ENCODE measurements at places on chromosomes 7 and 10.

- DNase-seq, result no peak
Observed at GRCh38 chr10:30862486-30862885, 169.2 kb downstream of the ZNF438 start.

GRCh38 chr7:116859323-116859722 is 3.1 kb upstream of the CAPZA2 start:
- no peak for DNase-seq

GRCh38 chr7:8177109-8177933 is 84.6 kb downstream of the ICA1 start:
- DNase-seq, result no peak

- DNase-seq, result no peak
Observed at GRCh38 chr7:105352901-105353668, 35.6 kb downstream of the SRPK2 start.

DNA sequence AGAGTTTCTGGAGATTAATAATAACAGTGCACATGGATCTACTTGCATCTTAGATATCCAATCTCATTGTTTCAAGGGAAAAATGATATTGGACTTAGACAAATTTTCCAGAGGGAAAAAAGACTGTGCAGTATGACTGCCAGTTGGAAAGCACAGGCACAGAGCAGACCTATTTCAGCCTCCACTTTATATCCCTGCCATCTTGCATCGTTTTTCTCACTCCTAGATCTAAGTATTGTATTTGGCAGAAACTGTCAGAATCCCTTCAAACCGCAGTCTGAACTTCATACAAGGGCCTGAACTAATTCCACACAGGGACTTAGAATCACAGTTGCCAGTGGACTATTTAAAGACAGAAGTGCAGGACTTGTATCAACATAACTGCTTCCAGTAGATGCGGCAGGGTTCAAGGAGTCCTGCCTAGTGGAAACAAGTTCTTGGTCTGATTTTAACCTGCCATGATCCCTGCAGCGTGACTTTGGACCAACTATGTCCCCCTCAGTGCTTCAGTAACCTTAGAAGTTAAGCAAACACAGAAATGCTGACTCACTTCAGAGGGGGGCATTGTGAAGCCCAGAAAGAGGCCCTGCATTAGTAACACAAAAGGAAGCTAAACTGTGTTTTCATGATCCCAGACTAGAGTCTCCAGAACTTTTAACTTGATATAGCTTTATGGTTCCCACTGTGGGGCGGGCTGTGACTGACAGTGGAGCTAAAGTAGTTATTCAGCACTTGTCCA is 95.7 kb upstream of the PALS2 start:
- DNase-seq, result peak; percentile 86

- DNase-seq, result no peak
Observed at GRCh38 chr10:98673171-98673782, 226.5 kb upstream of the HPS1 start.

DNA sequence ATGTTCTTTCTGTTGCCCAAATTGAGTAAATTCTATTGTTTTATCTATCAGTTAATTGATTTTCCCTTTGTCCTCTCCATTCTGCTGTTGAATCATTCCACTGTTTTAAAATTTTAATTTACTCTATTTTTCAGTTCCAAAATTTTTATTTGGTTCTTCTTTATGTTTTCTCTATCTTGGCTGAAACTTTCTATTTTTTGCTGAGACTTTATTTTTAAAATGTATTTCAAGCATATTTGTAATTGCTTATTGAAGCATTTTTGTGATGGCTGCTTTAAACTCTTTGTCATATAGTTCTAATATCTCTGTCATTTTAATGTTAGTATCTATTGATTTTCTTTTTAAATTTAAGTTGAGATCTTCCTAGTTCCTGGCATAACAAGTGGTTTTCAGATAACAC is 60.5 kb downstream of the OR13A1 start:
- DNase-seq, result no peak

- DNase-seq, result no peak
Observed at GRCh38 chr10:123027861-123028260, 19.1 kb downstream of the ACADSB start.

DNA sequence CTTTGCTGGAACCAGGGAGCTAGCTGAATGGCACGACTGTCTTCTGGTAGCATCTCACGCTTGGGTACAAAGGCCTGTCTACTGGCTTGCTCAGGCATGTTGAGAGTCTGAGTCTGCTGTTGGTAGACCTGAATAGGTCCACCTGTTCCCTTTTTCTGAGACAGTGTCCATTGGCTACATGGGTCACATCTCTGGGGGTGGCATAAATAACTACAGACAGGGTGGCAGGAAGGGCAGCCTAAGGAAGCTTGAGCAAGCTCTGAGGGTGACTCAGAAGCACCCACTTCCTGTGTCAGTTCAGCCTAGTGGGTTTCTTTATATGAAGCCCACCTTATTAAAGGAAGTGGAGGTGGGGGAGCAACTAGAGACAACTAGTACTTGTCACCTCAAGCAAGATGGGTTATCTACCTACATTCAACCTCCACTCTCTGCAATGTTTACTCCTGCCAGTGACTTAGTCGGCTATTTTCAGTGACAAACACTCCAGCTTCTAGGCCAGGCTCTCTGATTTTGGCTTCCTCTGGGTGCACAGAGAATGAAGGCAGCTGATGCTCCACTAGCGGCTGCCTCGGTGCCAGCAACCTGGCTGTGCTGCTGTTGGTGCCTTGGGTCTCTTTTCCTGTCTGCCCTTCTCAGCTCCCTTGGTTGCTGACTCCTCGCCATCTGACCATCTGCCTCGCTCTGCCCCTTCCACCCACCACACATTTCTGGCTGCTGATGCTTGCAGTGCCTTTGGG is 5.7 kb upstream of the ZYX start:
- no peak for DNase-seq

DNA sequence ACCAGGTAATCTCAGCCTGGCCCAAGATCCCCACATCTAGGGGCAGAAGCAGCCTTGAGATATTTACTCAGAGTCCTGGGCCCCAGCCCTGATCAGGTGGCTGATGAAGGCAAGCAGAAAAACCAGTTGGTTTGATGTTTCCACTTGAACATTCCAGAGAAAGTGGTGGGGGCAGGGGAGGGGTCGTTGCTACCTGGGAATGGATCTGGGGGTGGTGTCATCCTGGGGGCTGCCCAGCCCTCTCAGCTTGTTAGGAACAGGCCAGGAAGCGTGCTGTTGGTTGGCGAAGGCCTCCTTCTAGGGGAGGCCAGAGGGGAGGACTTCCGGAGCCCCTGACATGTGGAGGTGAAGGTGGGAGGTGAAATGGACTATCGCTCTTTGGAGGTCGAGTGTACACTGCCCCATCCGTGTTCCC is 3.7 kb upstream of the ABHD11 start:
- no peak for DNase-seq

GRCh38 chr10:74335501-74335900 is 184.5 kb downstream of the ADK start:
- DNase-seq, result no peak

GRCh38 chr7:139505563-139505962 is 17.9 kb upstream of the CLEC2L start:
- DNase-seq, result no peak

GRCh38 chr7:129671266-129671665 is 59.7 kb downstream of the NRF1 start:
- no peak for DNase-seq

GRCh38 chr10:59719374-59719773 is 9.7 kb upstream of the SLC16A9 start:
- no peak for DNase-seq

DNA sequence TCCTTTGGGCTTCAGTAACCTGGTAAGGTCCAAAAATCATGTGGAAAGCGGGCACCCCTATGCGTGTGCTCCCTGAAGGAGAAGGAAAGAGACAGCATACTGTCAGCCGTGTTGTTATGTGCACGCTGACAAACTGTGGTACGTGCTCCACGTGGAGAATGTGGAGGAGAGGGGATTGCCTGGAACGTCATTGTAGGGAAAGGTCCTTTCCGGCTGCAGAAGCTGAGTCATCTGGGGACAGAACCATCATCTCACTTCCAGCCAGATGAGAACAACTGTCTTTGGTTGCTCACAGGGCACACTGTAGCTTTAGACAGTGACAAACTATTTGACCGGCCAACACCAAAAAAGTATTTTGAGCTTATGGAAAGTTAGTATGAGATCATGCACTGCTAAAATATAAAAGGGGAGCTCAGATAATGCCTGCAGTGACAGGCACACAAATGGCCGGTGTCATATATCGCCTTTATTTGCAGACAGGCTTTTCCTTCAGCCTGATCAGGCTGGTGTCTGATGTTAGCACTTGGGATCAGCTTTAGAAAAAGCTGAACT is 38.8 kb upstream of the GRB10 start:
- no peak for DNase-seq

DNA sequence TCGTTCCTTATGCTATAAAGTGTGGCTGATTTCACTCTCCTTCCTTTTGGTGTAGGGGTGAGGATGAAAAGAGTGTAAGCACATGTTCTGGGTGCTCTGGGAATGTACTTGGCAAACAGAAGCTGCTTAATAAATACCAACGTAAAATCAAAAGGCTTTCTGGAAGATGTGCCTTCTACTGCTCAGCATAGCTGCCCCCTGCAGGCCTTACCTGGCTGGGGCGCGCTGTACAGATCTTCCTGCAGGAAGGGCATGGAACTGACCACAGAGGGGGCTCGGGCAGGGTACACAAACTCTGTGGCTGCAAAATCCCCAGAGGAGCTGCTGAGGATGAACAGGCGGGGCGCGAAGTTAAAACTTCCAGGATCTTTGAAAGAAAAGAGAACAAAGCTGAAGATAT is 169.4 kb downstream of the SVIL start:
- no peak for DNase-seq

GRCh38 chr10:111175787-111176186 is 99.0 kb downstream of the ADRA2A start:
- DNase-seq, result no peak

GRCh38 chr10:310371-310770 is 175.1 kb downstream of the ZMYND11 start:
- no peak for DNase-seq

GRCh38 chr7:117386110-117386706 is 41.1 kb downstream of the ASZ1 start:
- DNase-seq, result no peak
